ENCODE measurements at places on chromosomes 4 and X.

- DNase-seq = no peak
These were observed 81.6 kb downstream of the BANK1 start for GRCh38 chr4:101871962-101872676.

GRCh38 chrX:130714135-130714534 is 188.9 kb downstream of the ENOX2 start:
- DNase-seq = no peak

- DNase-seq = no peak
These were observed 200.6 kb upstream of the FTHL17 start for GRCh38 chrX:31272472-31272775.

- no peak for DNase-seq
These were observed at the start of gene SPP1 for GRCh38 chr4:87975466-87975865. TSS of gene SPP1 (plus strand) at chr4:87975714. CDS start at chr4:87976896, 1,182 bp downstream.

GRCh38 chrX:4547213-4547836 is 833.9 kb upstream of the PRKX start:
- DNase-seq = peak; percentile 1

GRCh38 chr4:80197601-80198440 is 518 bp downstream of the PRDM8 start:
- DNase-seq = no peak
